ENCODE measurements at places on chromosomes 16 and 17.

GRCh38 chr17:15891318-15891717, 53.6 kb upstream of the ADORA2B start:
- no peak for DNase-seq

DNA sequence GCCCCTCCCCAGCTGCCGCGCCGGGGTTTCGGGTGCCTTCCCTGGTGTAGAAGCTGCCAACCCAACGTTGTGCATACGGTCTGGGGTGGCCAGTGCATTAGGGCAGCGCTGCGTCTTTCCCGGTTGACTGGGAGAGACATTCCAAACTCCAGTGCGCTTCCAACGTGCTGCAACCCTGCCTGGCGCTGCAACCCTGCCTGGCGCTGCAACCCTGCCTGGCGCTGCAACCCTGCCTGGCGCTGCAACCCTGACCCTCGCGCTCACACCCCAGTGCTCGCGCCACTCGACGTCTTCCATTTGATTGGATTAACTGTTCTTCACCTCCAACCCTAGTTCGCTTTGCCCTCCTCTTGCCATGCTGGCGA, 488 bp upstream of the HAP1 start:
- no peak for DNase-seq

- no peak for DNase-seq
These were observed 4.7 kb upstream of the FAM20A start for GRCh38 chr17:68605914-68606313.

DNA sequence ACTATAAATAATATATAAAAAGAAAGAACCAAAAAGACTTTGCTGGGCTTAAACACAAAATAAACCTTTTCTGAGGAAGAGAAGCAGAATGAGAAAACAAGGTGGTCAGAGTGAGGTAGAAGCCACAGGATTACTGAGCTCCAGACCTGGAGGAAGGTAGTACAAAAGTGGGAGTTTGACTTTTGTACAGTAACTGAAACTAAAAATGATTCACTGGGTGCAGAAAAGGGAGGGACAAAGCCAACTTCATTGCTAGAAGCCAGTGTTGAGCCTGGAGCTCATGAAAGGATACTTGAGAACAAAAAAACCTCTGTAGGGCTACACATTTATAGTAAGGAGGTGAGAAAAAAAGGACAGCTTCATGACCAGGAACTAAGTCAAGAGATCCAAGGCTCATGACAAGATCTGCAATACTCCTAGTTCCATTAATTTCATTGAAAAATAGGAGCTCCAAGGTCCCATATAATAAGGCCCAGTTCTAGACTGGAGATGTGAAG, 45.5 kb downstream of the PKD1L3 start:
- no peak for DNase-seq

- no peak for DNase-seq
These were observed 174.2 kb upstream of the KCNJ16 start for GRCh38 chr17:69900829-69901228.

GRCh38 chr17:68378268-68379176, 78.8 kb downstream of the WIPI1 start:
- no peak for DNase-seq

GRCh38 chr17:42214156-42214555, 19.9 kb upstream of the GHDC start:
- DNase-seq, result no peak

- no peak for DNase-seq
These were observed 7.2 kb downstream of the CPPED1 start for GRCh38 chr16:12796498-12796897.

GRCh38 chr17:20203761-20204263, 194.7 kb downstream of the SPECC1 start:
- no peak for DNase-seq

DNA sequence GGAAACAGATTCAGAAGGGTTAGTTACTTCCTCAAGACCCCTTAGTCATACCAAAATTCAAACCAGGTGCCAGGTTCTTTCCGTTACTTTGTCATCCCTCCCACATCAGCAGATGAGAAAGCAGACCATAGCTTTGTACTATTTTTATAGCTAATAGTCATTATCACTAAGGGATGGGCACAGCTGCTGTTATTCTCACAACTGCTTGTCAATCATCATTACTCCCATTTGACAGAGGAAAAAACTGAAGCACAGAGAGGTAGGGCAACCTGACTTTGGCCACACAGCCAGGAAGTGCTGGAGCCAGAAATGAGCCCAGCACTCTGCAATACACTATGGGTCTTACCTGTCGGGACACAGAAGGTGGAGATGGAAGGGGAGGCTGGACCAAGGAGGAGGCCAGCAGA, 30.0 kb downstream of the TEKT5 start:
- DNase-seq, result no peak

DNA sequence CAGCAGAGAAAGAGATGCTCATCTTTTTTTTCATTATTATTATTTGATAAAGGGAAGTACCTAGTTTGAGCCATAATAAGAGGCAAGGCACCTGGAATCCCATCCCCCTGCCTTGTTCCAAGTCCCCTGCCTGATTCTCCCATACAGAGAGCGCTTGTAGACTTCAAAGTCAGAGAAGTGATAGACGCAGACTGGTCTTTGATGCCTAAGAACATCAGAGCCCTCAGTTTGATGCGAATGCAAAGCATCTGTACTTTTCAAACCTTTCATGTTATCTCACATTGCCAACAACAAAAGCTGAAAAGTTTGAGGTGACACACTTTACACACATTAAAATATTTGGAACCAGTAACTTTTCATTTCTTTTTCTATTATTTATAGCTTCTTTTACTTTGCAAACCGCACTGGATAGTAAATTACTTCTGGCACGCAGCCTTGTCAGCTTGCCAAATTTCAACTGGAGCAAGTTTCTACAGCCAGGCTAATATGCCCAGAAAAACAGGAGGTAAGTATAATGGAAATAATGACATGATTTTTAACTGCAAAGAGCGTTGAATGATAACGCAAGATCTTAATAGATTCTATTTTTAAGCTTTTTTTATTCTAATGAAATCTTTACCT, 5.9 kb upstream of the UTP6 start:
- no peak for DNase-seq

DNA sequence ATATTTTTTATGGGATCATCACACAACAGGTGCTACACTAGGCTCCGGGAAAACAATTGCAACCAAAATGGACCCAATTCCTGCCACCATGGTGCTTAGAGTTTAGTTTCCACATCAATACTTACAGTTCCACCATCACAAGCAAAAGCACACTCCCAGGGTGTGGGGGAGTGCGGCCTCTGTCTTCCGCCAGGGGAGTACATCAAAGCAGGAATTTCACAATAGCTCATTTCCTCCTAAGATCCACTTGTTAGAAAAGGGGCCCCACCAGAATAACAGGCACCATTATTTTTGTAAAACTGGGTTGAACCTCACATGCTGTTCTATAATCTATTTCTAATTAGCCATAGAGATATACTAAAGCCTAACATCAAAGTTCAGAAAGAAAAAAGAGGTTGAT, 44.3 kb upstream of the PSMD7 start:
- DNase-seq, result no peak

DNA sequence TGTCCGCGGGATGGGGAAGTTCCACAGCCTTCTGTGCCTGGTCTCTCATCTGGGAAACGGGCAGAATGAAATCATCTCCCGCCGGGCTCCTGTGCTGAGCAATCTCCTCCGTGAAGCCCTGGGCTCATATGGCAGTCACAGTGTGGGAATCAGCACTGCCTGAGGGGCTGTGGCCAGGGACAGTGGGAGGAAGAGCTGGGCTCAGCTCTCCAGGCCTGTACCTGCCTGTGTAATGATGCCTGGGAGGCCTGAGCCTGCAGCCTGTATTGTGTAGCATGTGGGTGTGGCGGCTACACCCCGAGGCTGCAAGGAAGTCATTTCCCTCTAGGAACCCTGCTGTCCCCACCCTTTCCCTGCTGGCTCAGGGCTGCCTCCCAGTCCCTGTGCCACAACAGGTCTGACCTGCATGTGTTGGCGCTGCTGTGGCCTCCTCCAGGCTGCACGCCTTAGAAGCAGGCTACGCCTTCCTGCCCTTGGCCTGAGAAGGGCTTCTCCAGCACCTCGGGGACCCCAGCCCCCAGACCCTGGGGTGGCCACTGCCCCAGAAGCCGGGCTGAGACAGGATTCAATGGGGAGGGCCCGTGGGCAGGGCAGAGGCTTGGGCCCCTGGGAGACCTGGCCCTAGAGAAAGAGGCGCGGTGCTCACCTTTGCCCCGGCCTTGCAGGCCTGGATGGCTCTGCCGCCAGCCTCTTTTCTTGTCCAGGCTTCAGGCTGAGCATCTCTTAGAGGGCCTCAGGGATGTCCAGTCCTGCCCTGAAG, 2.1 kb downstream of the ITGB4 start:
- DNase-seq, result no peak

- no peak for DNase-seq
These were observed 8.9 kb upstream of the TIMP2 start for GRCh38 chr17:78933959-78934568.

DNA sequence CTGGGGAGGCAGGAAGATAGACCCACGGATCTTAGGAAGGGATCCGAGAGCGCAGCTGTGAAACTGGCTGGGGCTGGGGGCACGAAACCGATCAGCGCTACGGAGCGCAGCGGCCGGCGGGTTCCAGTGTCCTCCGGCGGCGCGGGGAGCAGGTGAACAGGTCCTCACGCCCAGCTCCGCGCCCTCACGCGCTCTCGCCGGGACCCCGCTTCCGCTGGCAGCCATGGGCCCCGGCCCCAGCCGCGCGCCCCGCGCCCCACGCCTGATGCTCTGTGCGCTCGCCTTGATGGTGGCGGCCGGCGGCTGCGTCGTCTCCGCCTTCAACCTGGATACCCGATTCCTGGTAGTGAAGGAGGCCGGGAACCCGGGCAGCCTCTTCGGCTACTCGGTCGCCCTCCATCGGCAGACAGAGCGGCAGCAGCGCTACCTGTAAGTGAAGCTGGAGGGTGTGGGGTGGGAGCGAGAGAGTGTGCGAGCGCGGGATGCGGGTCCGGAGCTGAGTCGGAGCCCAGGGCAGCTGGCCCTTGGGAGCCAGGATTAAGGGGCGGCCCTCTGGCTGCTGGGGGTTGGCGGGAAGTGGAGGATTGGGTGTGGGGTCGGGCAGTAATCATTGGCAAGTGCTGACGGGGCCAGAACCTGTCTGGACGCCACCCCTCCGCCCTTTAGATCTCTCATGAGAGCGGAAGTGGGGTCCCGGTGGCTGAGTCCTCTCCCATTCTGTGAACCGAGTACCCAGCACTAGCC, 479 bp downstream of the ITGA3 start:
- DNase-seq, result peak; percentile 37

GRCh38 chr17:56448371-56448770, 145.1 kb upstream of the NOG start:
- no peak for DNase-seq

DNA sequence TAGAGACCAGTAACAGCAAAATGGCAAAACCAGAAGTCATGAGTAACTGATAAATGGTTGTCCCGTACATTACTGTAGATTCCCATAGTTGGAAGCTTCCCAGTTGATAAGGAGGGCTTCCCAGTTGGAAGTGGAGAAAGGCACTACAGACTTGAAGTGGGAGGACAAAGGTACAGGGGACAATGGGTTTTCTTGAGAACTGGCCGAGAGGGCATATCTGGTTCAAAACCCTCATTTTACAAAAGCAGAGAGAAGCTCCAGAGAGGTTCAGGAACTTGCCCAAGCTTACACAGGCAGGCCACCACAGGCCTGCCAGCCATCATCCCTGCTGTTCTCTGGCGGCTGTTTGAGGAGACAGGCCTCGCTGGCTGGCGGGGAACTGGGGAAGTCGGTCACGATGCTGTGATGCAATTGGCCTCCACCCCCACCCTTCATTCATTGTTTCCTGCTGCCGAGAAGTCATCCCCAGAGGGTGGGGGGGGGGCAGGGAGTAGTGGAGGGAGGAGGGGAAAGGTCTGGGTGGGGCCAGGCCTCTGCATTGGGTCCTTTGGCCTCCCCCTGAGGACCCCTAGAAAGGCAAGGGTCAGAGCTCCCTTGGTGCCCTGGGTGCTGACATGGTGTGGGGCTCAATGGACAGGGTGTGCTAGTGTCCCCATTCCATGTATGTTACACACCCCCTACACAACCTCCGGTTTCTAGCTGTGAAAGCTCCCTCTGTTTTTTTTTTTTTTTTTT, 3.0 kb downstream of the UBALD2 start:
- DNase-seq, result peak; percentile 87

DNA sequence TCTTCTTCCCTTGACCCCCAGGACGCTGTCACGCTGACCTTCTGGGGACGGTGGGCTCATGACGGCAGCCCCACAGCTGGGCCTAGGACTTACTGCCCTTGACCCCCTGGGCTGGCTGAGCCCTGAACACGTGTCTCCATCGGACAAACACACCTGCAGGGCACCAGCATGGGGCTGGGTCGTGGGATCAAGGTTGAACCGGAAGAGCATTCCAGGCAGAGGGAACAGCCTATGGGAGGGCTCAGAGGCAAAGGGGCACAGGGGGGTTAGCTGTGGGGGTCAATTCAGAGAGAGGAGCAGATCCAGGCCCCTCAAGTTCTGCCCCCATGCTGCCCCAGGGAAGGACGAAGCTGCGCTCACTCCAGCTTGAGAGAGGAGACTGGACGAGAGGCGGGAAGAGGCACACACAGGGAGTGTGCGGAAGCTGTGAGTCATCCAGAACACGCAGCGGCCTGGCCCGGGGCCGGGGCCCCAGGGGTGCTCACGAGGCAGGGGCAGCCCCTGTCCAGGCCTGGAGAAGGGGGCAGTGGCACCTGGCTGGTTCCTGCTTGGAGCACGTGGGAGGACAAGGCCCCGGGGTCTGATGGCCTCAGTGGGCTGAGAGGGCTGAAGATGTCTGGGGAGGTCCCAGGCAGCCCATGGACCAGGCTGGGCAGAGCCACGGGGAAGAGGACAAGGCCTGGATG, 9.9 kb downstream of the SSTR5 start:
- DNase-seq, result no peak

DNA sequence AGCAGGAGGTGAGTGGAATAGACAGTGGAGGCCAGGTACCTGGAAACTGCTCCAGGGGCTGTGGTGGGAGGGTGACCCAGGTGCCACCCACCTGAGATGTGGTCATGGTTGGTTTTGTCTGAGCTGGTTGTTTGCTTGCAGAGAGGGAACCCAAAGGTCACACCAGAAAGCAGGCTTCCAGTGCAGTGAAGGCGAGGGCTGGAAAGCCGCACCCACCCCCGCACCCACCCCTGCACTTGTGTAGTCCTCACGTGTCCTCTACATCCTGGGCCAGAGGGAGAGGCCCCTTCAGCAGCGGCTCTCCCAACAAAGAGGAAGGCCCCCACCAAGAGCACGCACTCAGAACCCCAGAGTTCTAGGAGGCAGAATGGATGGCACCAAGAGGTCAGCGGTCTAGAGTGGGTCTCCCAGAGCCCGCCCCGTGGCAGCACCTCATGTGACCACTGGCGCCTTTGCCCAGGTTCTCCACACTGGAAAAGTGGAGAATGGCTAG, 92.6 kb upstream of the CBX4 start:
- DNase-seq, result no peak

Measured in CD4-positive, alpha-beta T cell treated with Interferon alpha-2 for 1 hour (primary cell).